ENCODE measurements at places on chromosomes 1 and 21.
A peak's percentile ranks its signal among the peaks of the same experiment; 100 is the strongest.

GRCh38 chr1:150233359-150234308, 2.3 kb downstream of the ANP32E start:
- DNase-seq = peak; percentile 38

- no peak for DNase-seq
Measured at GRCh38 chr1:152034324-152034653, 2.5 kb downstream of the S100A11 start.

- no peak for DNase-seq
Measured at GRCh38 chr1:246591047-246591446, 24.8 kb downstream of the CNST start.

DNA sequence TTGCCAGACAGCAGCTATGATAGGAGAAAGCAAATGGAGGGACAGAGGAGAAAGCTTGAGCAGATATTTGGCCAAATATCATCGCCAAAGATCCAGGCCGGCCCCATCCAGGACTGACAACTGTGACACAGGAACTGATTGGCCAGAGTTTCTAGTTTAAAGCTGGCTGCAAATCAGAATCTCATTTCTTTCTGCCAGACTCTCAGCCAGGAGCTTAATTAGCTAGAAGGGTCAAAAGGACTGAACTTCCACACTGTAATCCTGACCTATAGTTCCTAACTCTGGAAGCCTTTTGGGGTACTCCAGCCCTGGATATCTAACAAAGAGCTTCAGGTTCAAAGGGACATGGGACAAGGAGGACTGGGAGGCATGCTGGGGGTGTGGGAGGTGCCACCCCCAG, 106.7 kb upstream of the GNG12 start:
- DNase-seq = no peak

- no peak for DNase-seq
Measured at GRCh38 chr1:27630859-27631491, 4.0 kb downstream of the FGR start.

GRCh38 chr1:217402301-217402700, 228.6 kb downstream of the GPATCH2 start:
- DNase-seq = no peak

GRCh38 chr1:68173283-68173935, 58.9 kb downstream of the WLS start:
- DNase-seq = peak; percentile 51

GRCh38 chr1:53634571-53634979, 104.4 kb downstream of the GLIS1 start:
- DNase-seq = no peak

DNA sequence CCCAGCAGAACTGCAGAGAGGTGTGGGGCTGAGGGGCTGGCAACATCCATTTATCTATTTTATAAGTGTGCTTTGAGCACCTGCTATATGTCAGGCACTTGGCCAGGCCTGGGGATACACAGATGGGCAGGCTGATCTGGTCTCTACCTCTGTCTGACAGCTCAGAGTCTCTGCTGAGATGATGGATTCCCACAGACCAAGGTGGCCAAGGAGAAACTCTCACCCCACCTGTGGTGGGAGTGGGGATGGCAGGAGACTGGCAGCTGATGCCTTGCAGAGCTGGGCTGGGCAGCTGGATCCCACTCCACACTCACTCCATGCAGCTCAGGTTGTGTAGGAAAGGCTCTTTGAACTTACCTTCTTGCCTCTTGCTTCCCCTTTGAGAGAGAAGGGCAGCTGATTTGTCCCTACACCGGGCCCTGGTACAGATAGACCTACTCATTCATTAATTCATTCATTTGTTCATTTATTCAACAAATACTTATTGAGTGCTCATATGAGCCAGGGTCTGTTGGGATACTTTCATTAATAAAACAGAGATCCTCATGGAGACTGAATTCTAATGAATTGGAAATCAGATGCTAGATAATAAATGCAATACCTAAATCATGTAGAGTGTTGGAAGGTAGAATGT, 9.0 kb downstream of the ADORA1 start:
- DNase-seq = no peak

All from umbilical cord (tissue), 2 donors.